ENCODE measurements at places on chromosomes 5 and 9.

- peak; percentile 18 for DNase-seq
Measured at GRCh38 chr5:141845371-141845851, 32.8 kb downstream of the PCDH1 start.

- no peak for DNase-seq
Measured at GRCh38 chr5:163894645-163895044, 389.2 kb downstream of the MAT2B start.

- no peak for DNase-seq
Measured at GRCh38 chr9:135108831-135109510, 21.5 kb downstream of the OLFM1 start.

DNA sequence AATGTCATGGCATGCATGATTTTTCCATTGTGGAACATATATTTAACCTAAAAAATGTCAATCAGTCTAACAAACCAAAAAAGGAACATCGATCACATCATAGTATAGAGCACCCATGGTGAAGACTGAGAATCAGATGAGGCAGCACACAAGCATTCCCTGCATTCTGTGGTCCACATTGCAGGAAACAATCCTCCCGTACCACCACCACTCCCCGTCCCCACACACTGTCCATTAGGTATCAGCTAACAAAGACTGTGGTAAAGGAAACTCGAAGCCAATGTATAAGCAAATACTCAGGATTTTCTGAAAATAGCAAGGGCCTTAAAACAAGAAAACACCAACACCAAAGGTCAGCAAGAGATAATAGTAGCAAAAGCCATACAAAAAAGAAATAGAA, 1104.4 kb upstream of the SEMA6A start:
- no peak for DNase-seq

- DNase-seq, result no peak
Measured at GRCh38 chr9:136361047-136361753, 2.3 kb downstream of the DNLZ start.

DNA sequence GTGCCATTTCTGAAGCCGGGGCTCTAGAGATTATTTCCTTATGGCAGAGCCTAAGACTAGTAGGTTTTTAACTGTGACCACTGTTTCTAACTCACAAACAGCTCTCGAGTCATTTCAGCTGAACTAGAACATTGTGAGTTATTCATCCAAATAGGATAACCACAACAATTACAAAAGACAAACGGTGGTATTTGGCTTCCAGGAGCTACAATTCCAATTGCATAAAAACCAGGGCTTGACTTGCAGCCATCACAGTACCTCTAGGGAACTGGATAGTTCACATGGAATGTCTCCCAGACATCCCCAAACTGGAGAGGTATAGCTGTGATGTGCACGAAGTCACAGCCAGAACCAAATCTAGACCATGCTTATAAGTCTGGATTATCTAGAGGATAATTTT, 224.8 kb downstream of the FAM114A2 start:
- DNase-seq, result no peak

GRCh38 chr9:93189369-93190132, 5.6 kb downstream of the WNK2 start:
- no peak for DNase-seq

DNA sequence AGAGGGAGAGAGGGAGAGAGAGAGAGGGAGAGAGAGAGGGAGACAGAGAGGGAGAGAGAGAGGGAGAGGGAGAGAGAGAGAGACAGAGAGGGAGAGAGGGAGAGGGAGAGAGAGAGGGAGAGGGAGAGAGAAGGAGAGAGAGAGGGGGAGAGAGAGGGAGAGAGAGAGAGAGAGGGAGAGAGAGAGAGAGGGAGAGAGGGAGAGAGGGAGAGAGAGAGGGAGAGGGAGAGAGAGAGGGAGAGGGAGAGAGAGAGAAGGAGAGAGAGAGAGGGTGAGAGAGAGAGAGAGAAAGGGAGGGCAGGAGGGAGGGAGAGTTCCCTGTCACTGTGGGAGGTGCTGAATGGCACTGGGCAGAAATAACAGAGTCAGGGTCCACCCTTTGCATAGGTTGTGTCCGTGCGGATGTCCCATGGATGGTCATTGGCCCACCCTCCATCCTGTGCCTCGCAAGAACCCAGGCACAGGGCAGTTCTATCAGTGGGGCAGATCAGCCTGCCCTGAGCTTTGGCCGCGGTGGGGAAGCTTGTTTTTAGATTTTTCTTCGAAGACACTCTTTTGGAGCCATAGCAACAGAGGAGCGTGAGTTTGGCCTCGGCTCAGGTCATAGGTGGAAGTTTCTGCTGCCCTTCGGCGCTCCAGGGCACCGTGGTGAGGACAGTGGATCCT, 30.1 kb downstream of the ADAMTSL2 start:
- DNase-seq, result no peak

DNA sequence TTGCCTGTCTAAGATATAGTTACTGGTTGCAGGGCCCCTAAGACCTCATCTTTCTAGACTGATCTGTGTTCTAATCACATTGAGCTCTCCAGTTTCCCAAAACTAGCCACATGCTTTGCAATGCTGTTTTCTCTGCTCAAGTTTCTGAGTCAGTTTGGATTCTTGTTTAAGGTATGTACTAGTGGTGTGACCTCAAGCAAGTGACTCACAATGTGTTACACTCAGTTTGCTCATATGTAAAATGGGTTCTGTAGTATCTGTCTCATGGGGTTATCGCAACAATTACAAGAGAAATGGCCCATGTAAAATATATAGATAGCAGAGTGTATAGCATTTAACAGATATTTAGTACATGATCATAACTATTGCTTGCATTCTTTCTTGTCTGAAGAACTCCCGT, 153.1 kb upstream of the ELL2 start:
- no peak for DNase-seq

- DNase-seq, result no peak
Measured at GRCh38 chr5:59189472-59190244, 606.8 kb downstream of the RAB3C start.

- no peak for DNase-seq
Measured at GRCh38 chr5:33230467-33231078, 210.2 kb upstream of the TARS1 start.

DNA sequence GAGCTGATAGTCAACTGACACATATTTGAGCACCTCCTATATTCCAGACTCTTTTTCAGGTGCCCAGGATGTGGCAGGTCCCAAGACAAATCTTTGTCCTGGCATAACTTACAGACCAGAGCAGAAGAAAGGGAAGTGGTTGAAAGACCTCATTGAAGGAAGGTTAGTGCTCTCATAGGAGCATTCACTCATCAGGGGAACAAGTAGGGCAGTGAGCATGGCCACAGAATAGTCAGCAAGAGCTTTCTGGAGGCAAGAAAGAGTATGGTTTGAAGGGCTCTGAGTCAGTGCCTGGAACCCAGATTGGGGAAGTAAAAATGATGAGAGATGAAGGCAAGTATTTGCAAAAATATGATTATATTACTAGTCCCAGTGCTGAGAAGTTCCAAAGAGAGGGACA, 25.0 kb upstream of the ERMP1 start:
- no peak for DNase-seq

DNA sequence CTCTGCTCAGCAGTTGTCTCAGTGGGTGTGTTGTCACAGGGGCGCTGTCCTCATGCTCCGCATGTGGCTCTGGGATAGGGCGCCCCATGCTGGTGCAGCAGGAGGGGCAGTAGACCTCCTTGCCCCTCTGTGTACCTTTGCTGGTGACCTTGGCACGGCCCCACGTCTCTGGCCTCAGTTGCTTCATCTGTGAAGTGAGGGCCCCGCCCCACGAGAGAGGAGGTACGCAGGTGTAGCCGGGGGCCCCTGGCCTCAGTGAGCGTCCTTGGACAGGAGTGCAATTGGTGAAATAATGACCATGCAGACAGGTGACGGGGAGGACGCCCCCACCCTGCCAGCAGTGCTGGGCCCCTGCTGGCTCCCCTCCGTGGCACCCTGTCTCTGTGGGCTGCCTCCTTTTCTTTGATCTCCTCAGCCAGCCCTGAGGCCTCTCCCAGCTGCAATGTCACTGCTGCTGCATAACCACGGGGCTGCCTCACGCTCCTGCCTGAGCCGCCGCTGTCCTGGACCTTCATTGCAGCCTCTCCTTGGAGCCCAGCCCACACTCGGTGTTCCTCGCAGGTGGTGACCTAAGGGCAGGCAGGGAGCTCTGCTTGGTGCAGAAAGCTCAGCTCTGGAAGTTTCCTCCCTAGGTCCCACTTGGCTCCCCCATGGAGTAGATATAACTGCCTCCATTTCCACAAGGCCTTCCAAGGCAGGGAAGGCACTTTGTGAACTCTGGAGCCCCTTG, 57.3 kb downstream of the PHF2 start:
- no peak for DNase-seq

DNA sequence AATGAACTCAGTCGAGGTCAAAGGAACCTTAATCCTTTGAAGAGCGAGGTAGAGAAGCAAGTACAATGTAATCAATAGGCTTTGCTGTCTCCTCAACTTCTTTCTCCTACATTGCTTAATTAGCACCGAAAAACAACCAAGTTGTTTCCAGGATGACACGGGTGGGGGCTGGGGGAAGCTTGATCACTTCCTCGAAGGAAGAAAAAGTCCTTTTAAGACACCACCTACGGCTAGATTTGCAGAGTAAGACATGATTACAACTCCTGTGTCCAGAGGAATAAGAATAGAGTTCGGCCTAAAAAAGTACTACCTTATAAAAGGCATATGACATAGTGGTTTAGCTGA, 811 bp upstream of the ARRDC3 start:
- DNase-seq, result peak; percentile 60

DNA sequence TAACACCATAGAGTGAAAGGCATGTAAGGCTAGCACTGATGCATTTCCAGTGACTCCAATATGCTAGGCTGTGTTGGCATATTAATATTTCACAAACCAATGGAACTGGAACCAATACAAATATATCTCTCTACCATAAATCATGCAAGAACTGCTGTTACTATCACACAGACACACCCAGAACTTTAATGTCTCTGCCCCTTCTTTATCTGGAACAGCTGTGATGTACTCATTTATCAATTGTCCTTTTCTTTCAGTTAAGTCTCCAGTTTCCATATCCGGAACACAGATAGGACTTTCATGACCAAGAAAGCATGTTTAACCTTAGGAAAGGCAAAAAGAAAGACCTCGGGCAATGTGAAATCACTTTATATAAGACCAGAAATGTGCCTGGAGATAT, 70.3 kb downstream of the SPTLC1 start:
- DNase-seq, result peak; percentile 98

- DNase-seq, result no peak
Measured at GRCh38 chr5:116032094-116032517, at the start of gene ARL14EPL. ARL14EPL (plus strand) TSS chr5:116032472; CDS start chr5:116051466, 18,994 bp downstream.

GRCh38 chr9:98806394-98807035, 955 bp upstream of the GALNT12 start:
- no peak for DNase-seq

DNA sequence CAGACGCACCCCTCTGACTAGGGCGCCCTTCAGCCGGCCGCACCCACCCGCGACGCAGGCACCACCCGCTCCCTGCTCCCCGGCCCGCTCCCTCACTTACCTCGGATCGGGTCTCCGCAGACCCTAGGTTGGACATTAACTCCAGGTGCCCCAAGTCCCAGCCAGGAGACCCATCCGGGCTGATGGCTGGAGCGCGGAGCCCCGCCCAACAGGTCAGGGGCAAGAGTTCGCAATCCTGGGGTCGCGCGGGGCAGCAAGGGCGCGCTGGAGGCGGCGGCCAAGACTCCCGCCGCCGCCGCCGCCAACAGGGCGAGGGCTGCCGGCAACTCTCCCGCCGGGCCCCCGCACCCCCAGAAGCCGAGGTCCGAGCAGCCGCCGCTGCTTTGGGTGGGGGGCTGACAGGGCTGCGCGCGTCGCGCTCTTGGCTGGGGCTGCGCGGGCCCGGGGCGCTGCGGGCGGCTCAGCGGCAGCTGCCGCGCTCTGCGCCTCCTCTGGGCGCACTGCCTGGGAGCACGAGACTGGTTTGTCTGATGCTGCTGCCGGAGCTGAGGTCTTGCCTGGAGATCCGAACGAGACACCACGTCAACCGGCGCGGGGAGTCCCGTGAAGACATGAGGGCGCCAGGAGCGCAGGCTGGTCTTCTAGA, at the start of gene GDNF:
Gene GDNF (minus strand): TSS at position 635 of the 646 bp plus-strand sequence. CDS start 5,245 bp downstream, outside the sequence.
- peak; percentile 16 for DNase-seq

GRCh38 chr5:123035360-123035917, 1.1 kb downstream of the PPIC start:
- peak; percentile 5 for DNase-seq

DNA sequence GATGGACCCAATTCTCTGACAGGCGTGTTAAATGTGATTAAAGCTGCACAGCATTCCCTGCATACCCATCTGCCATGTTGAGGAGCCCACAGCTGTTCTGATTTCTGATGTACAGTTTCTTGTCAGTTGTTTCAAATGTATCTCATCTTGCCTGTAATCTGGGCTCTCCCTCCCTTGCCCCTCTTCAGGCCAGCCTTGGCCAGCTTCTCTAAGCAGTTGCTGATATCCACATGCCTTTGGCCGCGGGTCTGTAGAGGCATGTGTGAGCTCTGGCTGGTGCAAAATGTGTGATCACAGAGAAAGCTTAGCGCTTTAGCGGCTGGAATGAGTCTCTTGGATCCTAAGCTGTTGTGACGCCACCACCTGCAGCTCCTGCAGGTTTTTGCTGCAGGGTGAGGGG, 332.0 kb downstream of the MLLT3 start:
- DNase-seq, result no peak

- DNase-seq, result no peak
Measured at GRCh38 chr5:37495668-37496347, 116.7 kb downstream of the WDR70 start.

DNA sequence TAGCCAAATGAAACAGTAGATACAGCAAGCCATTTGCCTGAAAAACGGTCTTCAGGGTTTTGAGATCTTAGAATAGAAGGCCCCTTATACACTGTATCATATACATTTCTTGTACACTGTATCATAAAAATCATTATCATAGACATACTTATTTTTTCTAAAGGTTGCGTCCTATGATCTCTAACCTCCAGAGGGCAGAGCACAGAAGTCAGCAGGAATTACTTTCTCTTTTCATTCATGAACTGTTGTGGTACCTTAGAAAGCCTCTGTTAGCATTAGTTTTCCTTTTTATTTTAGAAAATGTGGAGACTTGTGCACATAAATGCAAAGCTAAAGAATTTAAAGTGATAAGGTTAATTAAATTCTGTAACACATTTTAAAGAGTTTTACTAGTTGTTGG, 115.4 kb downstream of the OXCT1 start:
- DNase-seq, result peak; percentile 47

DNA sequence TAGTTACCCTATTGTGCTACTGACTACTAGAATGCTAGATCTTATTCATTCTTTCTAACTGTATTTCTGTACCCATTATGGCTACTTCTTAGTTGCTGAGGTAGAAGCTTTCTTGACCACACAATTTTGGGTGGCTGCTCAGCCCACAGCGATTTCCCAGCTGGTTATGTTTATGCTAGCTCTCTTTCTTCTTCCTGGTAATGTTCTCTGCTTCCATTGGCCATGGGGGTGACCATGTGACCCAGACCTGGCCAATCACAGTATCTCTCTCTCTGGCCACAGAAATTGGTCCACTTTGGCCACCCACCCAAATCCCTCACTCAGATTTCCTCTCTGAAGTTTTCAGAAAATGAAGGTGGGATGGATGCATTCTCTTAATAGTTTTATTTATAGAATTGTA, 427.9 kb upstream of the CLINT1 start:
- DNase-seq, result no peak

DNA sequence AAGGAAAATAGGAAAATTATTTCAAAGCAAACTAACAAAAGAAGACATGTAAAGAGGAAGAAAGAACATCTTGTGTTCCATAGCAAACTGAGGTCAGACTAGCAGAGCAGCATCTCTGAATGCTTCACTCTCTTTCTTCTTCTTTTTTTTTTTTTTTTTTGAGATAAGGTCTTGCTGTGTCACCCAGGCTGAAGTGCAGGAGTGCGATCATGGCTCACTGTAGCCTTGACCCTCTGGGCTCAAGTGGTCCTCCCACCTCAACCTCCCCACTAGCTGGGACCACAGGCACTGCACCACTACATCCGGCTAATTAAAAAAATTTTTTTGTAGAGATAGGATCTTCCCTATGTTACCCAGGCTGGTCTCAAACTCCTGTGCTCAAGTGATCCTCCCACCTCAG, 36.6 kb downstream of the MELK start:
- no peak for DNase-seq
